ENCODE measurements at places on chromosomes 3 and 15. TPM values are rescaled to one million over a fixed set of nuclear protein-coding genes. Genes with fewer than 3 reads are reported as not detected.

Gene FAM174B
- 9.6 TPM for total RNA-seq

Gene RPP25
- 21.4 TPM for total RNA-seq

Gene TMIE
- 0.13 TPM for total RNA-seq

Gene CEMIP
- total RNA-seq = 2.2 TPM

Gene HIGD2B
- not detected for total RNA-seq

Gene CCRL2
- 0.12 TPM for total RNA-seq

Gene TMCO5A
- total RNA-seq = not detected

Gene KCNAB1
- total RNA-seq = not detected

Gene SEC22A
- 11.8 TPM for total RNA-seq

Gene MCTP2
- not detected for total RNA-seq

Gene TFRC
- total RNA-seq = 59.5 TPM

Gene CCDC54
- not detected for total RNA-seq

Gene SIDT1
- 0.96 TPM for total RNA-seq

Gene TRH
- not detected for total RNA-seq

Gene OSBPL10
- total RNA-seq = 15.5 TPM

Gene TMC3
- total RNA-seq = not detected

Gene DBR1
- 13.5 TPM for total RNA-seq

Gene LIPH
- total RNA-seq = 7.4 TPM

Gene GNAT1
- not detected for total RNA-seq

Gene VEPH1
- not detected for total RNA-seq

Gene ALG1L2
- not detected for total RNA-seq

Gene PP2D1
- not detected for total RNA-seq

Gene COLQ
- total RNA-seq = 0.34 TPM

Gene MITF
- 8.1 TPM for total RNA-seq

Gene GASK1A
- not detected for total RNA-seq

Gene SCAMP5
- 11.2 TPM for total RNA-seq

Gene UCN2
- total RNA-seq = 8.6 TPM

Gene ZIC4
- total RNA-seq = not detected

Gene FOXL2
- 5.7 TPM for total RNA-seq

Gene TP63
- total RNA-seq = 0.70 TPM

Gene CXCR6
- not detected for total RNA-seq

Gene SEMA3G
- total RNA-seq = 0.07 TPM

Gene GATM
- 2.2 TPM for total RNA-seq

Gene SERINC4
- total RNA-seq = 0.10 TPM

Gene ST3GAL6
- total RNA-seq = 1.1 TPM

Gene PDZRN3
- total RNA-seq = not detected

Gene OR5H6
- not detected for total RNA-seq

Gene FNDC3B
- 30.4 TPM for total RNA-seq

Gene TMEM158
- total RNA-seq = 25.6 TPM

Gene C3orf22
- not detected for total RNA-seq

Gene ZSCAN2
- total RNA-seq = 17.0 TPM

Gene ZNF717
- total RNA-seq = 2.0 TPM

Gene CA12
- 147 TPM for total RNA-seq

Gene C3orf20
- 0.03 TPM for total RNA-seq

Gene GOLGA8G
- not detected for total RNA-seq

Gene CELSR3
- total RNA-seq = 4.7 TPM

Gene TRIM42
- not detected for total RNA-seq

Gene SLC6A1
- not detected for total RNA-seq

Gene MRAS
- 12.2 TPM for total RNA-seq

Gene SI
- total RNA-seq = not detected

Gene FBXW12
- not detected for total RNA-seq

Gene GRAMD1C
- total RNA-seq = not detected
